ENCODE measurements at places on chromosomes 1 and 21. TPM values are rescaled to one million over a fixed set of nuclear protein-coding genes. Genes with fewer than 3 reads are reported as not detected.

GRCh38 chr1:22143065-22144033, at the start of gene WNT4:
TSS of gene WNT4 (minus strand) at chr1:22143097. CDS start at chr1:22142922, 175 bp downstream.
- H3K4me3 ChIP-seq, result peak within 1 kb of the TSS; percentile 78
- H3K4me1 ChIP-seq, result peaks cover 41% of the 10 kb centered on the region
- peaks cover 7% of the 10 kb centered on the region for H3K36me3 ChIP-seq
- peak within 1 kb of the TSS; percentile 80 for H3K27ac ChIP-seq
- DNase-seq, result no peak

- no peak overlapping the region for H3K27ac ChIP-seq
- H3K4me1 ChIP-seq, result peaks cover 3% of the 10 kb centered on the region
- H3K4me3 ChIP-seq, result no peak overlapping the region
- H3K27me3 ChIP-seq, result no peaks in the 10 kb centered on the region
These were observed 24.7 kb downstream of the RPS6KC1 start for GRCh38 chr1:213075725-213076124.

- H3K4me1 ChIP-seq, result peaks cover 3% of the 10 kb centered on the region
- no peak for DNase-seq
- H3K4me3 ChIP-seq, result no peak overlapping the region
- H3K27me3 ChIP-seq, result peaks cover 2% of the 10 kb centered on the region
- no peaks in the 10 kb centered on the region for H3K36me3 ChIP-seq
- H3K27ac ChIP-seq, result no peak overlapping the region
These were observed 156.9 kb downstream of the LRRC40 start for GRCh38 chr1:70048336-70049094.

- no peak for DNase-seq
- H3K27me3 ChIP-seq, result peaks cover 52% of the 10 kb centered on the region
- H3K4me1 ChIP-seq, result peaks cover 4% of the 10 kb centered on the region
- H3K27ac ChIP-seq, result no peak overlapping the region
- H3K4me3 ChIP-seq, result no peak overlapping the region
These were observed 8.8 kb downstream of the PIGR start for GRCh38 chr1:206937425-206937824.

DNA sequence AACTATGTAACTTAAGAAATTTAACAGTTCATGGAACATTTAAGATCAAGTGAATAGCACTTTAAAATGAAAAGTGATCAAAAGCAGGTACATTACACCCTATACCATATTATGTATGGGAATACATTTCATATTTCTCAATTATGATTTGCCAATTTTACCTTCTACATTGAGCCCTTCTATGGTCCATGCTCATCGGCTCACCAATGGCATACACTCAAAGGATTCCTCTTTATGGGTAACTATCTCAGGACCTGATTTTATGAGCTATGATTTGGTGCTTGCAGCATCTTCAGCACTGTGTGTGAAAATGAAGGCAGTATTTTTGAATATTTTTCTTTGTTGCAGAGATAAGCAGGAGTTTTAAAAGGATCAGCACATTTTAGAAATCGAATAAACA, 33.5 kb downstream of the FUBP1 start:
- no peaks in the 10 kb centered on the region for H3K4me1 ChIP-seq
- no peak overlapping the region for H3K4me3 ChIP-seq
- peaks cover 34% of the 10 kb centered on the region for H3K36me3 ChIP-seq
- H3K27me3 ChIP-seq, result no peaks in the 10 kb centered on the region
- DNase-seq, result no peak

GRCh38 chr1:46516200-46516950, 26.7 kb downstream of the DMBX1 start:
- no peak for DNase-seq
- no peak overlapping the region for H3K27ac ChIP-seq
- peaks cover 55% of the 10 kb centered on the region for H3K27me3 ChIP-seq
- H3K4me3 ChIP-seq, result no peak overlapping the region
- H3K36me3 ChIP-seq, result no peaks in the 10 kb centered on the region

Gene TIE1
- 1.7 TPM for total RNA-seq

Measured in mesothelial cell of epicardium (in vitro differentiated cells).